Naive thymus-derived CD4-positive, alpha-beta T cell (primary cell): ENCODE measurements at places on chromosomes 12 and 14. TPM values are rescaled to one million over a fixed set of nuclear protein-coding genes. Genes with fewer than 3 reads are reported as not detected.

- H3K36me3 ChIP-seq = peaks cover 5% of the 10 kb centered on the region
- H3K27ac ChIP-seq = no peak overlapping the region
- H3K4me3 ChIP-seq = no peak overlapping the region
- no peaks in the 10 kb centered on the region for H3K27me3 ChIP-seq
- DNase-seq = no peak
These were observed 72.9 kb downstream of the TRAFD1 start for GRCh38 chr12:112198120-112198733.

DNA sequence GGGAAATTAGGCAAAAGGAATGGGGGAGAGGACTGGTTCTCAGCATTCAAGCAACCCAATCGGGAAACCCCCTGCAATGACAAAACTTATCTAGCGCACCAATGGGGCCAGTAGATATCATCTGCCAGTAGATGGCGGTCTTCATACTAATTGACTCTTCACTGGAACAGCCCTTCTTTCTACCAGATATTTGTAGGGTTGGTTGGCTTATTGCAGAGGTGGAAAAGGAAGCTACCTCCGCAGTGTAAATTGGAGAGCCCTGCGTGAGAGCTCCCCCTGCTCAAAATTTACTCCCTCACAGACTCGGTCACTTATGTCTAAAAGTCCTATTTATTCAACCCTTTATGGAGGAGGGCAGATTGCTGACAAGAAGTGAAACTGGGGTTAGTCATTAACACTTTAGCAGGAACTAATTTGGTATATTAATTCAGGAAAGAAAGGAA is 166.1 kb upstream of the CCND2 start:
- H3K4me3 ChIP-seq = no peak overlapping the region
- DNase-seq = peak; percentile 83
- H3K36me3 ChIP-seq = no peaks in the 10 kb centered on the region
- H3K4me1 ChIP-seq = no peaks in the 10 kb centered on the region
- no peaks in the 10 kb centered on the region for H3K27me3 ChIP-seq

DNA sequence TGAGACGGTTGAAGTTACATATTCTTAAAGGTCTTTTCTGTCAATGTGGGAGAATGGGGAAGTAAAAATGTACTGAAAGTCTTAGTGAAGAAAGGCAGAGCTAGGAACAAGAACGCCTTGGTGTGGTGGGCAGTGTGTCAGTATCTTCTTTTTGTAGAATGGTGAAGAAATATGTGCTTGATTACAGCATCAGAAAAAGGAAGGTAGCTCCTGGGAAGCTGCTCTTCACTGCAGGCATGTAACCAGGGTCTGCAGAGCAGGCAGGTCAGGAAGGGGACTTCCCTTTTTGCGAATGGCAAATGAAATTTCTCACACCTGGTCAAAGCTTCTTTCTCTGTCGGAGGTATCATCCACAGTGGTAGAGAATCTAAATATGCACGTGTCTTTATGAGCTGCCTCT is 226.2 kb downstream of the ADAMTS20 start:
- no peak overlapping the region for H3K4me3 ChIP-seq
- no peak overlapping the region for H3K27ac ChIP-seq
- no peaks in the 10 kb centered on the region for H3K27me3 ChIP-seq
- H3K36me3 ChIP-seq = no peaks in the 10 kb centered on the region
- DNase-seq = no peak

DNA sequence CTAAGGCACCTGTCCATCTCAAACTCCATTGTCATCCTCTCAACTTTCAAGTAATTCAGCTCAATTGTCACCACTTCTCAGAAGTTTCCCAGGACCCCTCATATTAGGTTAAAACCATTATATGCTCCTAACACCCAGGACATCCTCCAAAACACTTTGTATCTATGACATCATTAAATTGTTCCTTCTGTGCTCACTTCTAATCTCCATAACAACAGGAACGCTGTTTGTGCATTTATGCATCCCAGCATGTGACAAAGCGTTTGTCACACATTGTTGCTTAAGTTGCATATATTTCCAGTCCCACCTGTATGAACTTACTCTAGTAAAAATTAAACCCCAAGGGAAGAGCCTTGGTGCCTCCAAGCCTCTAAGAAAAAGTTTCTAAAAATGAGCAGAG is 133.9 kb downstream of the TBX5 start:
- no peak for DNase-seq
- no peaks in the 10 kb centered on the region for H3K4me1 ChIP-seq
- H3K4me3 ChIP-seq = no peak overlapping the region
- no peak overlapping the region for H3K27ac ChIP-seq
- H3K27me3 ChIP-seq = no peaks in the 10 kb centered on the region

DNA sequence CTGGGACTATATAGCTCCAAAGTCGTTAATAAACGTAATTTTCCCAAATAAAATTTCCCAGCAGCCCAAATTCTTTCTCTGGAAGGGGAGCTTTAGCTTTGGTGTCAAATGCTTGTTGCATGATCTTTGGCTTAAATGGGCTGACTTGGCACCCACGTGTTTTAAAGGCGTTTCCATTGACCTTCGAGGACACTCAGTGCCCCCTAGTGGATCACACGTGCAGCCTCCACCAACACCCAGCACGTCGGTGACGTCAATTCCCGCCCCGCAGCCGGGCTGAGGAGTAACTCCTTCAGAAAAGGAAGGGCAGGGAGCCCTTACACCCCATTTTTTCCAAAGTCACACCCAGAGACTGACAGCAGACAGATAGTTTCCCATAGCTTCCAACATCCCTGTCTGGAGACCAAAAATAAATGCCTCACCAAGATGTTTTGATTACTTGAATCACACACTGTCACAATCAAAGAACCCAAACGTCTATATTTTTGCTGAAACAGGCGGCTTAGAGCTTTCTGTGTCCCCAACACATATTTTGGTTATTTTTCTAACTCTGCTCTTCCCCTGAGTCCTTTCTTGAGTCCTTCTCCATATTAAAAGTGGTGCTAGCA is 707.9 kb downstream of the AACS start:
- H3K36me3 ChIP-seq = no peaks in the 10 kb centered on the region
- DNase-seq = no peak
- no peaks in the 10 kb centered on the region for H3K4me1 ChIP-seq
- no peak overlapping the region for H3K27ac ChIP-seq
- no peak overlapping the region for H3K4me3 ChIP-seq

DNA sequence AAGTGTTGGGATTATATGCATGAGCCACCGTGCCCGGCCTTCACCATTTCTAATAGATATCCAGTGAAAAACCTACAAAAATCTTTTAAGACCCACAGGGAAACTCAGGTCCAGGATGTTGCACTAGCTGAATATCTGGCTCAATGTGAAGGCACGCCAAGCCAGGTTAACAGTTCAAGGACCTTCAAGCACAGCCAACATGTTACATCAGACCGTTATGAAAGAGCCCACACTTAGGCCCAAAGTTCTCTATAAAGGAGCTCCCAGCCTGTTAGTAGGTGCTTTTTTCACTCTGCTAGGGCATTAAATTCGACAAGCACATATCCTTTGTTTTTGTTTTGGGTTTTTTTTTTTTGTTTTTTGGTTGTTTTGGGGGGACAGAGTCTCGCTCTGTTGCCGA is 69.0 kb downstream of the OTX2 start:
- no peak overlapping the region for H3K4me3 ChIP-seq
- no peak overlapping the region for H3K27ac ChIP-seq
- H3K36me3 ChIP-seq = no peaks in the 10 kb centered on the region
- DNase-seq = no peak
- H3K4me1 ChIP-seq = no peaks in the 10 kb centered on the region

- no peak overlapping the region for H3K27ac ChIP-seq
- no peaks in the 10 kb centered on the region for H3K27me3 ChIP-seq
- H3K4me1 ChIP-seq = no peaks in the 10 kb centered on the region
- H3K4me3 ChIP-seq = no peak overlapping the region
- no peaks in the 10 kb centered on the region for H3K36me3 ChIP-seq
These were observed 36.3 kb downstream of the LIMA1 start for GRCh38 chr12:50246873-50247612.

DNA sequence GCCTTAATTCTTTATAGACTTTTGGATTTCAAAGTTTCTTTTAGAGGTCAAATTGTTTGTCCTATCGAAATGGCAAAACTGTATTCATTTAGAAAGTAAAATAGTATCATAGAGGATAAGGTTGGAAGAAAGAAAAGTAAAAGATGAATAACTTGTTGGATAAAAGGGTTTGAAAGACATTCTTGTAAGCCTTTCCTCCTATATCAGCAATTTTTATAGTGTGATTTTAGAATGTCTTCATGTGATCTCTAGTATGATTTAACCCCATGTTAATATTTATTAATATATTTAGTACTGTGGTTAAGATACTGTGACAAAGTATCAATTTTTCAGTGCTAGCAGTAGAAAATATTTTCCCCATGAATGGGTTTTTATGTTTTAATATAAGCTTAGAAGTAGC is 4.5 kb downstream of the ARF6 start:
- peak overlapping the region; percentile 63 for H3K27ac ChIP-seq
- no peak for DNase-seq
- no peaks in the 10 kb centered on the region for H3K27me3 ChIP-seq
- peaks cover 14% of the 10 kb centered on the region for H3K4me1 ChIP-seq

GRCh38 chr14:37094502-37094901 is 77.9 kb downstream of the SLC25A21 start:
- H3K4me1 ChIP-seq = no peaks in the 10 kb centered on the region
- no peak overlapping the region for H3K27ac ChIP-seq
- DNase-seq = no peak
- H3K27me3 ChIP-seq = no peaks in the 10 kb centered on the region
- H3K36me3 ChIP-seq = no peaks in the 10 kb centered on the region

GRCh38 chr12:14988035-14988434 is 15.2 kb downstream of the PDE6H start:
- H3K27ac ChIP-seq = no peak overlapping the region
- no peak for DNase-seq
- no peak overlapping the region for H3K4me3 ChIP-seq
- peaks cover 17% of the 10 kb centered on the region for H3K4me1 ChIP-seq
- no peaks in the 10 kb centered on the region for H3K27me3 ChIP-seq

GRCh38 chr12:49893753-49894750 is 9.6 kb downstream of the FAIM2 start:
- DNase-seq = no peak
- H3K36me3 ChIP-seq = no peaks in the 10 kb centered on the region
- no peaks in the 10 kb centered on the region for H3K27me3 ChIP-seq
- no peak overlapping the region for H3K27ac ChIP-seq
- no peaks in the 10 kb centered on the region for H3K4me1 ChIP-seq

DNA sequence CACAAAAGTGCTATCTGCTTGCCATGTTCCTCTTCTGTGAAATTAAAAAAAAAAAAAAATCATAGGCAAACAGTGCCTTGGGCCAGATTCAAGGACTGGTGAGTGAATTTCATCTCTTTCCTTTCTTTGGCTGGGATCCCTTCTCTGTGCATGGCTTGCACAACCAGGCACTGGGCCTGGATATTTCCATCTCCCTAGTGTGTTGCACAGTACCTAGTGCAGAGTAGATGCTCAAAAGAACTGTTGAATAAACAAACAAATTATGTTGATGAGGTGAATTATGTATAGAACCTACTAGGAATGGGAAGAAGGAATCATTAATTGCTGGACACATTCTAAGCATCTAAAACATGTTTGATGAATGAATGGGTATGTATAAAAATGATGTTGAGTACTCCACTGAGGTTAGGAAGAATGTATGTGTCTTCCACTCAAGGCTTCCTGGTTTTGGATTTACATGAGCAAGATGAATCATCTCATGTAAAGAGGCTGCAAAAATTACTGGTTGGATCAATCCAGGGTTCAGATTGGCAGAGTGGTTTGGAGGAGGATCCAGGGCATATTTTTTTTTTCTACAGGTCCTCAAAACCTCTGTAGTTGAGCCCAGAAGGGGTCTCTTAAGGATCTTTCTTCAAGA is 93.2 kb downstream of the EMP1 start:
- no peak overlapping the region for H3K27ac ChIP-seq
- H3K36me3 ChIP-seq = no peaks in the 10 kb centered on the region
- no peaks in the 10 kb centered on the region for H3K4me1 ChIP-seq
- DNase-seq = no peak

GRCh38 chr12:87812030-87812429 is 217.2 kb downstream of the C12orf50 start:
- H3K27ac ChIP-seq = no peak overlapping the region
- no peak overlapping the region for H3K4me3 ChIP-seq
- no peaks in the 10 kb centered on the region for H3K4me1 ChIP-seq
- H3K27me3 ChIP-seq = no peaks in the 10 kb centered on the region

- H3K36me3 ChIP-seq = no peaks in the 10 kb centered on the region
- H3K27me3 ChIP-seq = no peaks in the 10 kb centered on the region
- no peak overlapping the region for H3K4me3 ChIP-seq
- no peaks in the 10 kb centered on the region for H3K4me1 ChIP-seq
- no peak for DNase-seq
These were observed 20.8 kb downstream of the HSP90AA1 start for GRCh38 chr14:102066041-102066451.

DNA sequence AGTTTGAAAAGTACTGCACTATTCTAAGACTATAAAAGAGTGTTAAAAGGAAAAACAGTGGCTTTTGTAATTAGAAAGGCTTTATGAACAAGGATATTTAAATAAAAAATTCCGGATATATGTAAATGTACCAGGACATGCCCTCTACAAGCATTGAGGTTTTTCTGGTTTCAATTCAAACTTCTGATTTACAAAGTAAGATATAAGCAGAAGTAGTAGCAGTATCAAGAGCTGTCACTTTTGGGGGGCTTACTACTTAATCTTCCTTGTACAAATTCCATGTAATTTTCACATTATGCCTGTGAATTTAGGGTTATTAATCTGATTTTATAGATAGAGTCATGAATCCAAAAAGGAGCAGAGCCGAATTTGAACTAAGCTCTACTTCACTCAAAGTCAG is 170.3 kb upstream of the ATP2B1 start:
- H3K36me3 ChIP-seq = no peaks in the 10 kb centered on the region
- H3K27ac ChIP-seq = no peak overlapping the region
- H3K4me3 ChIP-seq = no peak overlapping the region
- peaks cover 36% of the 10 kb centered on the region for H3K4me1 ChIP-seq
- H3K27me3 ChIP-seq = no peaks in the 10 kb centered on the region
- DNase-seq = no peak

Gene NOVA1
- 0.37 TPM for total RNA-seq

Gene SDR9C7
- total RNA-seq = not detected in 2 replicates

Gene CIROP
- not detected for total RNA-seq

Gene HRK
- total RNA-seq = not detected

Gene ACVR1B
- total RNA-seq = 14.3 TPM

Gene TMPRSS12
- total RNA-seq = not detected in 2 replicates
